Hepatic stellate cell (primary cell): ENCODE measurements at places on chromosomes 12 and 14.

- DNase-seq, result no peak
Measured at GRCh38 chr12:101928556-101928955, 51.2 kb downstream of the DRAM1 start.

DNA sequence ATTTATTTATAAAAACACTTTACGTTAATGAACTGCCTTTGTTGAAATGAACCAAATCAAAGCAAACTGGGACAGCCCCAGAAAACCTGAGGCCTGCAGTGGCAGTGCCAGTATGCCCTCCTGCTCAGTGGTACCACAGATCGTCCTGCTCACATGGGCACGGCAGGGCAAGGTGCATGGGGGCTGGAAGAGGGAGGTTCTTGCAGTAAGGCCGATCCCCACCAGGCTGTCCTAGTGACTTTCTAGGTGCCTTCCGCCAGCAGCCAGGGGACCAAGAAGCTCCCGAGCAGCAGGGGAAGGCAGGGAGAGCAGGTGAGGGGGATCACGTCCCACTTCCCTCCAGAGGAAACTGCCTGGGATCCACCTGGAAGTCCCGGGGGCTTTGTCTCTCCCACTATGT, 63.9 kb downstream of the TESC start:
- no peak for DNase-seq

- no peak for DNase-seq
Measured at GRCh38 chr12:26633591-26634210, 199.3 kb downstream of the ITPR2 start.

GRCh38 chr14:95679998-95680735, 6.1 kb upstream of the TCL1B start:
- DNase-seq, result no peak

GRCh38 chr12:71092290-71092689, 65.5 kb downstream of the TSPAN8 start:
- DNase-seq, result no peak

DNA sequence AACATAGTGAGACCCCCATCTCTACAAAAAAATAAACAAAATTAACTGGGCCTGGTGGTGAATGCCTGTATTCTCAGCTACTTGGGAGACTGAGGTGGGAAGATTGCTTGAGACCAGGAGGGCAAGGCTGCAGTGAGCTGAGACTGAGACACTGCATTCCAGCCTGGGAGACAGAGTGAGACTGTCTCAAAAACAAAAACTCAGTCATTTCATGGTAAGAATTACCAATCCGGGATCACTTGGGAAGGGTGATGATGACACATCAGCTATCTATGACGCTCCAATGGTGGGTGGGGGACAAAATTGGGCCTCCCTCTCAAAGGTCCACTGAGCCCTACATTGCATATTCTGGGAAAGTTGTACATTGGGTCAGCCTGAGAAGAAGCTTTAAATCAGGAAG, 47.7 kb downstream of the SERPINA3 start:
- DNase-seq, result no peak
